ENCODE measurements at places on chromosomes 4 and X.
A peak's percentile ranks its signal among the peaks of the same experiment; 100 is the strongest.

DNA sequence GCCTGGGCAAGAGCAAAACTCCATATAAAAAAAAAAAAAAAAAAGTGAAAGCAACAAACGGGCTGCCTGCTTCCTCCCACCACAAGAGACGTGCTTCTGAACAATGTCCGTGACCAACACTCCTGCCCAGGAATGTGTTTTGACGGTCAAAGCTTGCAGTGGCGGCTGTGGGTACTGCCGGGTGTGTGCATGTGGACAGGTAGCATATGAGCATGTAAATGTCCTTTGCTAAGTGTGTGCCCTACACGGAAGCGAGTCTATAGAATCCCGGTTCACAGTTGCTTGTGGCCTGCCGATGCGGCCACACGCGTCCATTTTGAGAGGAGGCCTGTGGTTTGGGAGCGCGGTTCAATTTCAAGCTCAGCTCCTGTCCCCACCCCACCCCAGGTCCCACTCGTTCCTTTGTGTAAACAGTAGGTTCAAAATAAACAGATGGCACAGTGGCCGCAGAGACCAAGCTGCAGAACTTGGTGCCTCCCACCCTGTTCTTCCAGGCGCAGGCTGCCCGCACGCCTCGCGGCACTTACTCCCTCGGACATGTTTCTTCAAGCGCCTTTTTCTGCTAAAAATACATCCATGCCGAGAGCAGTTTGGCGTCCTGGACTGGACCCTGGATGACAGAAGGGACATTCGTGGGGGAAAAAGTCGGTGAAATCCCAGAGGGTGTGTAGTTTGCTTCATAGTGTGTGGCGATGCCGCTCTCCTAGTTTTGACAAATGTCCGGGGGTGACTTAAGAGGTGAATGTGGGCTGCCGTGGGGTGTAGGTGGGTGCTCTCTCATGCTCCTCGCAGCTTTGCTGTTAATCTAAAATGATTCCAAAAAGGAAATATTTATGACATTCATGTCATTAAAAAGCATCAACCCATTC lies 11.5 kb upstream of the NKX1-1 start:
- no peak for DNase-seq

DNA sequence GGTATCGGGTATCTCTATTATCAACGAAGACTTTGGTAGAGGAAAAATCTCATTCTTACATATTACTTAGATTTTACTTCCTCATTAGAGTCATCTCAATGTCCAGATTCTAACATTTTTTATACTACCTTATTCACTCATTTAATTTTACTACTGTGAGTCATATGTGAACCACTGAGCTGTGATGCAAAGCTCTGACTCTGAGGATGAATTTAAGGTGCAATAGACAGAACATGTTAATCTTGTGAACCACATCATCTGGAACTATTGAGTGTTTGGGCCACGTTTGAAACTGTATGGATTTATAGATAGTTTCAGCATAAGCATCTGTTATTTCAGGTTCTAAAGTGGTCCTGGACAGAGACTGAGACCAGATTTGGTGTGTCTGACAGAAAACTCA lies 78.4 kb downstream of the PWWP3B start:
- DNase-seq, result no peak

DNA sequence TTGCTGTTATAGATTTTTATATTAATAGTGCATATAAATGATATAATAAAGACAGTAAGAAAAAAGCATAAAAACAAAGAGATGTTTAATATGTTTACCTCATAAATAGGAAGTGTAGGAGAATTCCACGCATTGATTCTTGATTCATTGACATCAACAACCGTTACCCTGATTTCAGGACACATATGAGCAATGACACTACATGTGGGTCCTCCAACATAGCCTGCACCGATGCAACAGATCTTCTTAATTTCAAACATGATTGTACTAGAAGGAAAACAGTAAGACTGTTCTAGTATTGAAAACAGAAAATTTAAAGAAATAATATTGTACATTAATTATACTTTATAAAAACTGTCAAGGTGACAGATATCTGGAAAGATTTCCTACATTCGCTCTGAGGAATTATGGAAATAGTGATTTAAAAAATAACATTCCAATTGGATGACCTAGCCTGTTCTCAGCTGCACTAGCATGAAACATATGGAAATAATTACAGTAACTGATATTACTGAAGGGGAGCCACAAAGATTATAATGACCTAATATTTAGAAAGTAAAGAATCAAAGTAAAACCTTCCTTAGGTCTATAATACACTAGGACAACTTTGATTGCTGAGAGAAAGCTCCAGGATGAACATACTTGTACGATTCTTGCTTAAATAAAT lies 5.9 kb downstream of the UGDH start:
- DNase-seq, result no peak

GRCh38 chr4:8820178-8821102 lies 51.2 kb downstream of the HMX1 start:
- DNase-seq, result no peak

DNA sequence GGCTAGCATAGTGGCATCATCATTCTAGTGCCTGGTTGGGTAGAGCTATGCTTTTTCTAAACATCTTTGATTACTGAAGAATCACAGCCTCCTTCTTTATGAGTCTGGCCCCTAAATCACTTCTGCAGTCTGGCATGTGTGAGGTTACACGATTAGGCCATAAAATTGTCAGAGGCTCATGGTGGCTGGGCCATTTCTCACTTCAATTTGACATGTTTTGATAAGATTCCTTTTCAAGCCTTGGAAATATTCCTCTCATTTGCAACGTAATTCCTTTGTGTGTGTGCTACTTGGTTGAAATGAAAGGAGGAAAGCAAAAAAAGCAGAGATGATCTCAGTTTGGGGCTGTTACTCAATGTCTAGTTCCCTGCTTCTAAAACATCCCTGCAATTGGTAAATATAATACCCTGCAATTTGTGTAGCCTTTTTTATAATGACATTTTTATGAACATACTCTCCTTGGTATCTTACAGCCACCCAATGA lies 6.2 kb downstream of the CCKAR start:
- no peak for DNase-seq

- peak; percentile 72 for DNase-seq
Observed at GRCh38 chr4:145041378-145041777, 56.6 kb downstream of the ANAPC10 start.
